ENCODE measurements at places on chromosomes 2 and 18. TPM values are rescaled to one million over a fixed set of nuclear protein-coding genes. Genes with fewer than 3 reads are reported as not detected.

Gene AQP12A
- total RNA-seq, result not detected

Gene ANKRD29
- total RNA-seq, result not detected

Gene CTAGE1
- not detected for total RNA-seq

DNA sequence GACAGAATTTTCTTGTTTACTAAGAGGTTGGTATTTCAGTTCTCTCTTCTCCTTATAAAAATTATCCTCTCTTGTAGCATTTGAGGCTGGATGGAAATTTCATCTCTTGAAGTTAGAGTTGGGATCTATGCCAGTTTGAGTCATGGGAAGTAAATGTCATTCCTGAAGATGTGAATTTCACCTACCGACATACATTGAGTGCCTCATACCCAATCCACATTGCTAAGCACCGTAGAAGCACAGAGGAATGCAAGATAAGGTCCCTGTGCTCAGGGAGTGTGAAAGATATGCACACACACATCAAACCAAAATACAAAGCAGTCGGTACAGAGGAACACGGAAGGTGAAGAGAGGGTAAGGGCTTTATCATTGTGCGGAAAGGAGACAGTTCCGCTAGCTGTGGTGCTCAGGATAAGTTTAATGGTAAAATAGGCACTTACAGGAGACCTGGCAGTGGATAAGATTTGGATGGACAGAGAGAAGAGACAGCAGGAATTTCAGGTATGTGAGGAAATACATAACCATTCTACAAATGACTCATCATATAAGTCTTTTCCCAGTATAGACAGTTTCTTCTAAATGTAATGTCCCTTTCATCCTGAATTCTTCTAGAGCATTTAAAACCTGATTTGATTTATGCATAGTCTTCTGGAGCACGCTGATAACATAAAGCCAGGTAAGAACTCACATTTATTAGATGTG, 205.3 kb upstream of the ST6GAL2 start:
- no peak for DNase-seq

DNA sequence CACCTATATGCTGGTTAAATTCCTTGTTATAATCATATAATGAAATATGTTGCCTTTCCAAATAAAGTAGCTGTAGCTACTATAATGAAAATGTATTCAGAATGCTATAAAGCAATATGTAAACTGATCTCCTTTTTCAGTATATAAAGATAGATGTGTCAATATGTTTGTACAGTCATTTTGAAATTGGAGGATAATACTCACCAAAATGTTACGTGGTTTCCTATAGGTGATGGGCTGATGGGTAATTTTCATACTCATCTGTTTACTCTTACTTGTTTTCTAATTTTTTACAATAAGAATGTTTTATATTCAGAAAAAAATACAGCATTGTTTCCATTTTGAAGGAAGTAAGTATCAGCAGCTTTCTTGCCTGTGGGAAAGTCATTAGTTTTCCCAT, 70.2 kb downstream of the PRKRA start:
- no peak for DNase-seq

GRCh38 chr18:27871726-27872125, 305.2 kb downstream of the CDH2 start:
- no peak for DNase-seq

DNA sequence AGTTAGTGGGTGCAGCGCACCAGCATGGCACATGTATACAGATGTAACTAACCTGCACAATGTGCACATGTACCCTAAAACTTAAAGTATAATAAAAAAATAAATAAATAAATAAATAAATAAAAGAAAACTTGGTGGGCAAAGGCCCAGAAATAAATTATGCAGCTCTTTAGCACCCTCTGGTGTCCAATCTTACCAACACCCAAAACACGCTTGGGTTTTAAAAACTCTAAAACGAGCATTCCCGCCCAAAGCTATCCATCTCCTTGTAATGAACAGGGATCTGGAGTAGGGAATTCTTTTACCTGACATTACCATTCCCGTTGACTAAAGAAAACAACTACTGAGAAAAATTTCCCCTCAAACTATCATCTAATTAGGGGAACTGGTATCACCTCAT, 2005.9 kb upstream of the CELF4 start:
- DNase-seq, result peak; percentile 0

- no peak for DNase-seq
These were observed 54.7 kb upstream of the RNU4ATAC start for GRCh38 chr2:121475811-121476571.

DNA sequence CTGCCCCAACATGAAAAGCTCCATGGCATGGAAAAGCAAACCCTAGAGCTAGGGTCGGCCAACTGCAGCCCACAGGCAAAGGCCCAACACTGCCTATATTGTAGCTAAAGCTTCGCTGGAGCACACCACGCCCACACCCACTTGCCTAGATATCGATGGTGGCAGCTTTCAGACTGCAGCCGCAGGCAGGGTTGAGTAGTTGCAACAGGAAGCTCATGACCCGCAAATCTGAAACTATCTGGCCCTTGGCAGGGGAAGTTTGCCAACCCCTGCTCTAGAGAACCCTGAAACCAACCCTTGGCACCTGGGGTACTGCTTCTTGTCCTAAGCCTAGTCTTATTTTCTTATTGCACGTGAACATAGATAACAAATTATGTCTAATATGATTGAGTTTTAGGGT, 250.0 kb downstream of the SOX11 start:
- DNase-seq, result no peak

- DNase-seq, result no peak
These were observed 8.4 kb upstream of the C18orf32 start for GRCh38 chr18:49495480-49495879.

DNA sequence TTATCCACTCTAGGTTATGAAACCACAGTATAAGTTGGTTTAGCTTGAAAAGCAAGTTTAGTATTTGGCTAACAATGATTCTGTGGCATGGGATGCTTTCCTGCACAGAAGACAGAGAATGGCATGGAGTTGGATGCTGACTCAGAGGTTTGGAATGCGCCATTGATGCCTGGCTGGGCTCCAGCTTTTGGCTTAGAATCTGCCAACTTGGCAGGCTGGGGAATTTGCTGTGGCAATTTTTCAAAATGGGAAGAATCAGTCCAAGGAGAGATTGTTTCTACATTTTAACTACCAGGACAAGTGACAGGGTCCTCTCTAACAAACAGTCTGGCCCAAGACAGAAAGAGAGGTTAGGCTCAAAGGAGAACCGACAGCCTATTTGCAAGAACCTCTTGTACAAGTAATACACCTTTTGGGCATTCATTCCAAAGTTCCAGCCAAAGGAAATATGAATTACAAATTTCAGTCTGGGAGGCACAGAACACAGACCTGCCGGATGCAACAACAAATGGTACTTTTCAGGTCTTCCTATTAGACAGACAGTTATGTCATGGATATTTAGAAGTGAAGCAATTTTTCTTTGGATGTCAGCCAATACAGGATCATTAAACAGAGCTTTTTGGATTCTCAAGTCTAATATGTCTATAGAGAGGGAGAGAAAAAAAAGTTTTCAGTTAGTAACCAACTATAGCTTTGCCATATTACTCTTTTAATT, 1027.7 kb downstream of the TMEM182 start:
- DNase-seq, result no peak

GRCh38 chr2:218060950-218061660, 7.9 kb upstream of the RUFY4 start:
- no peak for DNase-seq

GRCh38 chr2:169302364-169302763, 60.0 kb downstream of the LRP2 start:
- DNase-seq, result no peak

- no peak for DNase-seq
These were observed 133.7 kb downstream of the SH3BP4 start for GRCh38 chr2:235085476-235085875.

DNA sequence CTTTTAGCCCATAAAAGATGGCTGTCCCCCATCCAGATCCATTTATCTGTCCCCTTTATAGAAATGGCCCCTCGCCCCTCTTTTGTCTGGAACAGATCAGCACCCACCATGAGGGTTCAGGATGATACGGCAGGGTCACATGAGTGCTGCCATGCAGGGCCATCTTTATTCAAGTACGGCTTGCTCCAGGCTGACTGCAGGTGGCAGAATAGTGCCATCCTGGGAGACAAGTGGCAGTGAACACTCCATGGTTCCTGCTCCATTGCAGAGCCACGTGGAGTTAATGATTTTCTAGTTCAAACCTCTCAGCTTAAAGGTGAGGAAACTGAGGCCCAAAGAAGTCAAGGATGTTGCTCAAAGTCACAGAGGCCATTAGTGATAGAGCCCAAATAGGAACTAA, 180.6 kb downstream of the CLIP4 start:
- no peak for DNase-seq

DNA sequence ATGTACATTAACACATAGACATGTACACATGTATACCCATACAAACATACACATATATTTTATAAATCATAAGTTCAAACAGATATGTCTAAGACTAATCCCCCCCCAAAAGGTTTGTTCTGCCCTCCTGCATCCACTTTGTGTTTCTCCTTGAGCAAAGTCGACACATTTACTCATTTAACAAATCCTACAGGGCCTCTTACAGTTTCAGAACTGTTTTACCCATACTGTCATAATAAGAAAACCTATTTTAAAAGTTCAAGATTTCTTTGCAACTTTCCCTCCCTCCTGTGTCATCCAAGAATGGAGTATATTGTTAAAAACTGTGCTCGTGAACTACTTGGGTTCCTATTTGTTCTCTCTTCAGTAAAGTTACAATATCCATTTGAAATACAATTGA, 166.7 kb downstream of the L3MBTL4 start:
- no peak for DNase-seq

Measured in activated naive CD8-positive, alpha-beta T cell treated with anti-CD3 and anti-CD28 coated beads for 36 hours (primary cell).